HEK293T (cell line): ENCODE measurements at places on chromosomes 2 and 18.

DNA sequence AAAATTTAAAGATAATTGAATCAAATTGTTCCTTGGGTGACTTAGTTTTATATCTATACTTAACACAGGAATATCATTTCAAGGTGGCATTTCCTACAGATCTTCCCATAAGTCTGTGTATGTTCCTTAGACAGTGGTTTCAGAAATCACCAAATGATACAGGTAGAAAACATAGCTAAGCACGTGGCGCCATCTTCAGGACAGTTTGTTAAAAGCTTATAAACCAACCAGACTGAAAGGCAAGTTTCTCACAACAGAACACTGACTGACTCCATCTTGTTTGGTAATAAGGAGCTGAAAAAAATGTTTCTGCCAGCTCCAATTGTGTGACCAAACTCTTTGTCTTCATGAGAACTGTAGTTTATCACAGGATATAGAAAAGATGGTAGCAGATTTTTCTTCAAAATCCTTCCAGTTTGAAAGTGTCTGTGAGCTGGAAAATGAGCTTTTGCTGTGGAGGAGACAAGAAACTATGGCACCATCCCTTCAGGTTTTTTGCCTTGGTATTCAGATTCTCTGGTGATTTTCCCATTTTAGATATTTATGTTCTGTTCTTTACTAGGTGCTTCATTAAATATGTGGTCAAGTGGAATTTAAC is 34.8 kb upstream of the NEUROD1 start:
- DNase-seq = peak; percentile 66

DNA sequence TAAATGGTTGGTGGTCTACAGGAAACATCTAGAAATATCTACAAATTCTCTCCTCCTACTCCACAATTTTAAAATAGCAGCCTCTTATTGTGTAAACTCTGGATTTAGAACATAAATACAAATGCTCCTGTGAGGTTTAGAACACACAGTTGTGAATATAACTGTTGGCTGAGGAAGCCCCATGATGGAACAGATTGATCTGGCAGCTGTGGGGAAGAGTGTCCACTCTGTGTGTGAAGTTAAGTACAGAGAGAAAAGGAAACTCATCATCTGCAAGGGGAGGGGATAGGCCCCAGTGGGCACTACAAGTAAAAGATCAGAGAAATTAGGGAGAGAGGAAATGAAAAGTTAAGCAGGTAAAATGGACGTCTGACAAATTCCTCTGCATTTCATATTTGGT is 422.7 kb upstream of the FSHR start:
- no peak for DNase-seq

- DNase-seq = no peak
Observed at GRCh38 chr2:3117650-3118216, 259.9 kb downstream of the EIPR1 start.

DNA sequence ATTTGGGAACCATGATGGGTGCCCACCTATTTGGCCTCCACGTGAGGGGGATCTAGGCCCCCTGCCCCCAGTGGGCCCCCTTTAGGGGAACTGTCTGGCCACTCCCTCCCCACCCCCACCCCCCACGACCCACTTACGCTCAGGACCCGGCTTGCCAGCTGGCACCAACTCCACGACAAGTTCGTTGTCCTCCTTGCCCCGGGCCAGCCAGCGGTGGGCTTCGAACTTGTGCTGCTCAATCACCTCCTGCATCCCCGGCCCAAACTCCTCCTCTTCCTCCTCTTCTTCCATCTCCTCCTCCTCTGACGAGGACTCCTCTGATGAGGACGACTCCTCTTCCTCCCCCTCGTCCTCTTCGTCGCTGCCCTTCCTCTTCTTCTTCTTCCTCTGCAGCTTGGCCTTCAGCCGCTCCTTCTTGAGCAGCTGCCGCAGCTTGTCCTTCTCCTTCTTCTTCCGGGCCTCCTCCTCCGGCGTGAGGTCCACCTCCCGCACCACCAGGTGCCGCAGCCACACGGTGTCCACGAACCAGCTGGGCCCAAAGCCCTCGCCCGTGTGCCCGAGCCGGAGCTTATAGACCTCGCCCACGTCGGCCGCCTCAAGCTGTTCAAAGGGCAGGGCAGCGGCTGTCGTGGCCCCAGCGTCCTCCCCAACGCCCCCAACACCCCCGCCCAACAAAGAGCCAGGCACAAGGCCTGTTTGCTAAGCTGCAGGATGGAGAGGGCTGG is 96.9 kb downstream of the LOXHD1 start:
- DNase-seq = no peak

DNA sequence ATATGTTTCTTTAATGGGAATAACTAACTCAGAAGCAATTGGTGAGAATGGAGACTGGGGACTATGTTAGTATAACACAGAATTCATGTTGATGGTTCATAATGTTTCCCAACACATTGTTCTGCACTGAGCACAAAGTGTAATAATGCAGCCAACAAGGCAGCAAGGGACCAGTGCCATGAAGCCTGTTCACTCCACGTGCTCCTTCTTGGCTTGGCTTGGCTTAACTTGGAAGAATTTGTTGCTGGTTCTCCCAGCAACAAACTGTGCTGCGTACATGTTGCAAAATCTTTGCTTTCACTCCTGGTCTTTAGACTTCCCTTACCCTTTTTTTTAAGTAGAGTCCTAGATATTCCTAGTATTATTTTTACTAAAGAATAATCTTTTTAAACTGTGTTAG is 129.7 kb downstream of the MAP3K20 start:
- no peak for DNase-seq

DNA sequence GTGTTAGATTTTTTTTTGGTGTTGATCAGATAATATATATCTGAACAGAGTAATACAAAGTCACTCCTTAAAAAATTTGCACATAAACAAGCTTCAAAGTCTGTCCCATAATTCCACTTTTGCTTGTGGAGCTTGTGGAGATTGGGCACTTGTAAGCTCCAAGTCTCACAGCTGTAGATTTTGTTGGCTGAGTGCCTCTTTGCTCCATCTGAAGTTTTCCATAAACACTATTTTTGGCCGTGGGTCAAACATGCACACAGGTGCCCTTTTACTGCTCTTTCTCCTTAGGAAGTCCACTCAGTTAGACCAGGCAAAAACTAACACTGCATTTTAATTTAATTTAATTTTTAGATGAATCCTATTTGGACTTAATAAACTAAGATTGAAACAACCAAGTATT is 3.6 kb upstream of the KCNJ13 start:
- no peak for DNase-seq

DNA sequence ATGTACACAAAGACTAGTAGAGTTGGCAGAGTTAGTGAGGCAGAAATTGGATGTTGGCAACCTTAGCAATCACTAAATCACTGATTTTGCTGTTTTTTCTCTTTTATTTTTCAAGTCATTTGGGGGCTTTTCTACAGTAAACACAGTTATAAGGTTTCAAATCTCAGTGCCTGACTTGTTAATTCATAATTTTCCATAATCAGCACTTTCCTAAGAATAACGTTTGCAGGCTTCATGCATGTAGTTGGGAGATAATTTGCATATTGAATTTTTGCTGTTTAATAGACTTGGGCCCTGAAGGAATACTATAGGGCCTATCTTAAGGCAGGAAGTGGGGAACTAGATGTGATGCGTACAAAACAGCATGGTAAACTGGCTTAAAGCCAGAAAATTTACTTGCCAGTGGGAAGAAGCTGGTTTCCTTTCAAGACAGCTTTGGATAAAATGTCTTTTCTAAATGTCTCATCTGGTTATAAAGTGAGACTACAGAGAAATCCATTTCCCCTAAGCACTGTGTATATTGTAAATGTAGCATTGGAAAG is 127.2 kb upstream of the SMIM21 start:
- DNase-seq = no peak

- no peak for DNase-seq
Observed at GRCh38 chr2:144370937-144371584, 148.9 kb downstream of the ZEB2 start.

DNA sequence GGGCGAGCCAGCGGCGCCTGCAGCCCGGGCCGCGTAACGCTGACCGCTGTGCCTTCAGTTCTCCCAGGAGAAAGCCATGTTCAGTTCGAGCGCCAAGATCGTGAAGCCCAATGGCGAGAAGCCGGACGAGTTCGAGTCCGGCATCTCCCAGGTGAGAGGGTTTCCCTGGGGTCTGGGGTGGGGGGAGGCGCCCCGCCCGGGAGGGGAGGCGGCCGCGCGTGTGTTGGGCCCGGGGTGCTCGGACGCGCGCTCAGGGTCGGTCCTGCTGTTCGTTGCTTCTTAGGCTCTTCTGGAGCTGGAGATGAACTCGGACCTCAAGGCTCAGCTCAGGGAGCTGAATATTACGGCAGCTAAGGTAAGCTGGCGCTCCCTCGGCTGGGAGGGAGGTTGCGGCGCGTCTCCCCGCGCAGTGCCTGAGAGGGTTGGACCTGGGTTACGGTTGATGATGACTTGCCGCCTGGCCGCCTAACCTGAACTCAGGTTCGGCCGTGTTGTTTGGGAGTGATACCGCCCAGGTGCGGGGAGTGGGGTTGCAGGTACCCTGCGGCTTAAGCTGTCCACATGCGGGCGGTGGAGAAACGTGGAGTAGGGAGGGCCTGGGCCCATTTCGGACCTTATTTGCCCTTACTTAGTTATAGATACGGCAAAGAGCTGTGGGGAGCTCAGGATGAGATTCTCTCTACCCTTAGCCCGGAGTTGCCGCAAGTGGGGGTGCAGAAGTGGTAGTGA is 638 bp downstream of the RPS7 start:
- no peak for DNase-seq

- DNase-seq = no peak
Observed at GRCh38 chr2:30677861-30678385, 129.3 kb downstream of the CAPN13 start.

- no peak for DNase-seq
Observed at GRCh38 chr2:140506606-140507005, 1624.2 kb downstream of the LRP1B start.

GRCh38 chr2:186862869-186863709 is 14.1 kb upstream of the ZSWIM2 start:
- peak; percentile 25 for DNase-seq

DNA sequence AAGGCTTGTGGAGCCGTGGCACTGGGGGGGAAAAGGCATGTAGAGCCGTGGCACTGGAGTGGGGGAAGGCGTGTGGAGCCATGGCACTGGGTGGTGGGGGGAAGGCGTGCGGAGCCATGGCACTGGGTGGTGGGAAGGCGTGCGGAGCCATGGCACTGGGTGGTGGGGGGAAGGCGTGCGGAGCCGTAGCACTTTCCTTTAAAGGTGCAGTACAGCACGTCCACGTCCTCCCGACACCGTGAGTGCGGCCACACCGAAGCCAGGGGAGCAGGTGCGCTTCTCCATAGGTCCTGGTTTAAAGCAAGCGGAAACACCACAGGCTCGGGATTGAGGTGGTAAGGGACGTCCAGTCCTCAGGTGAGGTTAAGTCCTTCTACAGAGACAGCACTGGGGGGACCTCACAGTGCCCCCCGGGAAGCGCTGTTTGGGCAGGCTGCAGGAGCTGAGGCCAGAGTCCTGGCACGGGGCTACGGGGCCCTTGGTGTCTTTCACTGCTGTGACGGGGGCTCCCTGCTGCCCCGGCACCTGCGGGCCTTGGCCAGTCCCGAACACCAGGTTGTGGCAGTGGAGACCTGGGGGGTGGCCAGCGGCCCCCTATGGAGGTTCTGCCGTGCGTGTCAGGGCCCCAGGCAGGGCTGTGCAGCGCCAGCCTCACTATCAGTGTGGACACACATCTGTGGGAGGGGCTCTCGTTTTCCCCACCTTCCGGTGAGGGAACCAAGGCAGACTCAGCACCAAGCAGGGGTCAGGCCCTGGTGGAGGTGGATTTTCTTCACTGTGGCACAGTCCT is 93.0 kb upstream of the CTDP1 start:
- no peak for DNase-seq

DNA sequence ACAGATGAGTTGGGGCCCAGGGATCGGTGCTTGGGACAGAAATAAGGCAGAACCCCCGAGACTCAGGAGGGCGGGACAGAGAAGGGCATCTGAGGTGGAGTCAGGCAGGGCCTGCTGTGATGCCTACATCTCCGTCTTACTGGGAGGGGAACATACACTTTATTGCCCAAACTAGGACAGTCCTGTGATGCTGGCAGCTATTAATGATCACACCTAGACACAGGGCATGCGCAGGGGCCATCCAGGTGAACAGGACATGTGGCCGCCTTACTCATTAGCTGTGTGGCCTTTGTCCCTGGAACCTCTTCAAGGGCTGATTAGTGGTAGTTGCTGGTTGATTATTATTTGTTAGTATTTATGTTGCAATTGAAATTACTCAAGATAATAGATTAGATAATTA is 33.2 kb downstream of the MLPH start:
- DNase-seq = no peak

DNA sequence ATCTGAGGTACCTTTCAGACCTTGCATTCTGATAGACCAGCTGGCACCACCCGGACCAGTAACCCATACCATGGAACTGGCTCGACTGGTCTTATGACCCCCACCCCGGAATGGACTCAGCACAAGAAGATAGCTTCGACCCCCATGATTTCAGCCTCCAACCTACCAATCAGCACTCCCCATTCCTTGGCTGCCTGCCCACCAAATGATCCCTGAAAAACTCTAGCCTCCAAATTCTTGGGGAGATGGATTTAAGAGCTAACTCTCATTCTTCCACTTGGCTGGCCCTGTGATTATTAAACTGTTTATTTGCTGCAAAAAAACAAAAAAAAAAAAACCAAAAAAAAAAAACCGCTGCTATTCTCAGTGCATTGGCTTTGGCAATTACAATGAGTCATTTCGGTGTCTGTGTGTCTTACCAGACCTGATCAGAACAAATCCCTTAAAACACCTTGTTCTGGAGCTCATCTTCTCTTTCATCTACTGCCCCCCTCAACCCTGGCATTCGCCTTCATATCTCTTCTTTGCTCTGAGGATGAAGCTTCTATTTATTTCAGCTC is 60.1 kb upstream of the KIF5C start:
- DNase-seq = no peak

GRCh38 chr2:112916145-112916571 is 5.2 kb downstream of the IL37 start:
- DNase-seq = no peak

GRCh38 chr2:172248785-172249187 is 146.1 kb upstream of the DLX2 start:
- no peak for DNase-seq

DNA sequence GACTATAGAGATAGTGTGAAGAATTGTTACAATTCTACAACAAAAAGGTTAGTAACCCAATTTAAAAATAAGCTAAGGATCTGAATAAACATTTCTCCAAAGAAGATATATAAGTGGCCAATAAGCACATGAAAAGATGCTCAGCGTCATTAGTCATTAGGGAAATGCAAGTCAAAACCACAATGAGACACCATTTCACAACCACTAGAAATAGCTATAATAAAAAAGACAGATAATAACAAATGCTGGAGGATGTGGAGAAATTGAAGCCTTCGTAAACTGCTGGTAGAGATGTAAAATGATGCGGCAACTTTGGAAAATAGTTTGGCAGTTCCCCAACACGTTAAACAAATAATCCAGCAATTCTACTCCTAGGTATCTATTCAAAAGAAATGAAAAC is 366.5 kb upstream of the POU3F3 start:
- no peak for DNase-seq

DNA sequence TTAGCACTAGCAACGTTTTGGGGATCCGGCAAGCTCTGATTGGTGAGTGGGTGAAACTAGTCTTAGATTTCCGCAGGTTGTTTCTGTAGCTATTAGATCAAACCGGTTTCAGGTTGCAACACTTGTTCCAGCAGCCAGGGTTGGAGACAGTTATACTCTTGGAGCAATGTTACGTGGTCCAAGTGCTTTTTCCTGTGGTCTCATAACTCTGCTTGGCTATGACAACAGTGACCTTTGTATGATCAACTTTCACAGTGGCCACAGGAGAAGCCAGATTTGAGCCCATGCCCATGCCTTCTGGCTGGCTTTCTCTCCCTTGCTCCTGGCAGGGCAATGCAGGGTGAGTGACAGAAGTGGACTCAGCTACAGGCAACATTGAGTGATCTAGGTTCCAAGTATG is 84.5 kb upstream of the TAF1B start:
- no peak for DNase-seq
